ENCODE measurements at places on chromosomes 12 and 14.
A peak's percentile ranks its signal among the peaks of the same experiment; 100 is the strongest.

GRCh38 chr12:31470459-31470858 lies 120.5 kb downstream of the DENND5B start:
- DNase-seq = no peak

- no peak for DNase-seq
Measured at GRCh38 chr12:53193985-53194716, 12.9 kb downstream of the ITGB7 start.

GRCh38 chr12:83153177-83153576 lies 466.5 kb downstream of the TMTC2 start:
- no peak for DNase-seq

DNA sequence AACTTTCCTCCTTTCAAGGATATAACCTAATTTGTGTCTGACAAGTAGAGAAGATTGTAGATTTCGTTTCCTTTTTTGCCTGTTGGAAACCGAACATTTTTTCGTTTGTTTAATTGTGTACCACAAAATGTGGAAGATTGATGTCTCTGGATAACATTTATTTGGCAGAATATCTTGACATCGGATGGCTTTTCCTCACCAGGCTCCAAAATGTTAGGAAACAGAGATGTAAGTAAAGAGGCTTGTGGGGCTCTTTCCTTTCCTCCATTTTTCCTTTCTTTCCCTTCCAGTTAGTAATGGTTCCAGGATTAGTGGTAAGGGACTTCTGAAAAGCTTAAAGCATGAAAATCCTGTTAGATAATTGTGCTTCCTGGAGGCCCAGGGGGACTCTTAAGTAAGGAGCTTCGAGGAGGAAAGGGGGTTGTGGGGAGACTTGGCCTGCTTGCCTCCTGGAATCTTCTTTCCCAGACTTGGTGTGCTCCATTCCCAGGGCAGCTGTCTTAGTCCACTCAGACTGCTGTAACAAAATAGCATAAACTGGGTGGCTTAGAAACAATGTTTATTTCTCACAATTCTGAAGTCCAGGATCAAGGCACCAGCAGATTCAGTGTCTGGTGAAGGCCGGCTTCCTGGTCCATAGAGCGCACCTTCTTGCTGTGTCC lies 243.1 kb upstream of the PWP1 start:
- DNase-seq = no peak

GRCh38 chr14:77681196-77682157 lies 26.3 kb downstream of the ALKBH1 start:
- DNase-seq = no peak

- no peak for DNase-seq
Measured at GRCh38 chr14:28577711-28578131, 188.9 kb upstream of the FOXG1 start.

DNA sequence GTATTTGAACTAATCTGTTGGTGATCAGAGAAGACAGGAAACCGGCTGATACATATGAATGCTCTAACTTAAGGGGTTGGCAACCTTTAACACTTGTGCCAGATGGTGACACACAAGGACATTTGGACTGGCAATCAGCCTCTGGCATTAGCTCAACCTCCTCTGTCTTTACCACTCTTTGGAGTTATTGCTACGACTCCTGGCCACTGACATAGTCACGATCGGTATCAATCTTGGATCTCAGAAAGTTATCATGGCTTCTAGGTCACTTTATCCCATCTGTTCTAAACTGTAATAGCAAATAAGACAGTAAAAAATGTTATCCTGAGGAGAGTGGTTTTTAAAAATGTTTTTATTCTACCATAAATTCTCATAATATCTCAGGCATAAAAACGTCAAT lies 575.2 kb upstream of the MDGA2 start:
- DNase-seq = no peak

- DNase-seq = no peak
Measured at GRCh38 chr14:52607061-52607460, 54.4 kb downstream of the GPR137C start.

DNA sequence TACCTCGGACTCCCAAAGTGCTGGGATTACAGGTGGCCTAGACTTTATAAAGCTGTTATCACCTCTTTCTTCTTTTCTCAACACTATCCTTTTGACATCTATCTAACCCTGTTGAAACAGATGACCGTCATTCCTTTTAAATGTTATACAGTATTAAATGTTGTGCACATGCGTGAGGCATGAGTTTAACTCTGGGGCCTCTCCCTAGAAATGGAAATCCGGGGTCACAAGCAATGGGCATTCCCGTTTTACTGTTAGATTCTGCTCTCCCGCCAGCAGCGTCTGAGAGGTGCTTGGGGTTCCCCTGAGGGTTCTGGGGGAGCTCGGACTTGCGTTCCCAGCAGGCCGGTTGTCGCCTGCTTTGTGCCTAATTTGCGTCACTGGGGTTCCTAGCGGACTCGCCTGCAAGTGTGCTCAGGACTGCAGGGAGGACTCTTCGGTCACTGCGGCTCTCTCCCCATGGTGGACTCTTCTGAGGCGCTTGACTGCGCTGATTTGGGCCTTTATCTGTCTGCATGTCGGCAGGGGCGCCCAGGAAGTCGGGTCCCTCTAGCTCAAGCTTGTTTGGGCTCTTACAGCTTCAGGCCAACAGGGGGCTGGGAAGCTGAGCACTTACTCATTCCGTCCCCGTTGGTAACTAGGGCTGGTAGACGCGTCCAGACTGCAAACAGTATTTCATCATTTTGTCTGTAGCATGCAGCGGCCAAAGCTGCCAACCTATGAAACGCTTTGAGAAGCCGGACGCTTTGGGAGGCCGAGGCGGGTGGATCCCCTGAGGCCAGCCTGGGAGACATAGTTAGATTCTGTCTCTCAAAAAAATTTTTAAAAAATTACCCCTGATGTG lies 1.2 kb upstream of the RAN start:
- peak; percentile 13 for DNase-seq

DNA sequence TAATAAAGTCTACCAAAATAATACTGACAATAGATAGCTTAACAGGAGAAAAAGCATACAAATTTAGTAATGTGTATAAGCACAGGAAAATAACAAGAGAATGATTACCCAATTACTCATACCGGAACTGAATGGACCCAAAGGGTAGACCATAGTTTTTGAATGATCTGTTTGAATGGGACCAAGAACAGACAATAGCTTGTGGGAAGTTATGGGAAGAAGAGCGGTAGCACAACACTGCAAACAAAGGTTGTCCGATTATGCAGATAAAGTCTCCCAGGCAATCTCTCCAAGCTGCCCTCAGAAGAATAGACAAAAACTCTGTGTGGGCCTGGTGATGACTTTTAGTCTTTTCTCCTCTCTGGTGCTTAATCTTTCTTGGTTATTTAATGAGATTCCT lies 96.6 kb upstream of the NEDD1 start:
- DNase-seq = no peak

GRCh38 chr14:78075555-78076277 lies 94.5 kb upstream of the NRXN3 start:
- no peak for DNase-seq

- no peak for DNase-seq
Measured at GRCh38 chr14:101972126-101972866, 7.9 kb downstream of the DYNC1H1 start.

- DNase-seq = no peak
Measured at GRCh38 chr14:85300107-85300506, 229.8 kb upstream of the FLRT2 start.

DNA sequence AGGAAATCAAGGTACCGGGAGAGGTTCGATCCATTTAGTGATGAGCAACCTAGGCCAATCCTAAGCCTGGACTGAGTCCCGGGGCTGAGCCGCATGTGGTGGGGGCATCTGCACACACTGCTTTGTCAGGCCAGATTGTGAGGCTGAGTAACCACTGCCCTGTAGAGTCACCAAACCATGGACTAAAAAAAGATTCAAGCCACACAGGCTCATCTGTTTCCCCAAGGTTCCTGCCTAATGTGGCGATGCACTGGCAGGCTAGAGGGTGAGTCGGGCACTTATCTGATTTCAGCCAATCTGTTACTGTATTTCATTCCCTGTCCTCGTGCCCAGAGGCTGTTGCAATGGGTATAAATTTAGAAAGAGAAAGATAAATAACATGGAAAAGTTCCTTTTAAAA lies 140.8 kb downstream of the TTC7B start:
- no peak for DNase-seq

- DNase-seq = no peak
Measured at GRCh38 chr14:80585506-80585835, 356.1 kb downstream of the CEP128 start.

GRCh38 chr12:72692338-72692737 lies 420.2 kb downstream of the TRHDE start:
- DNase-seq = no peak

DNA sequence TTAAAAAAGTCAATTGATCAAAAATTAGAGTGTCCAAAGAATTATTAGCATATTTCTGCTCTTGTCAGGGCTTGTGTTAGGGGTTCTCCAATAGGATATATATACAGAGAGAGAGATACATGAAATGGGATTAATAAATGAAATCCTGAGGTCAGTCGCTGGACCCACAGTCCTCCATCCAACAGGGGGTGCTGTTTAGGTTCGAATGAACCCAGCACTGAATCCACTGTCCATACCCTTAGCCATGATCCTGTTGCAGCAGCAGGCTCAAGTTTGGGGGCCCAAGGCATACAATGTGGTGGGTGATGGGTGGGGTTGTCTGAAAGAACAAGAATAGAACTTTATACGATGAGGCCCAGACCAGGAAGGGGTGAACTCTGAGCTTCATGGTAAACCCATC lies 780 bp upstream of the MYO1H start:
- no peak for DNase-seq

GRCh38 chr14:76710056-76711010 lies 50.9 kb upstream of the VASH1 start:
- no peak for DNase-seq

DNA sequence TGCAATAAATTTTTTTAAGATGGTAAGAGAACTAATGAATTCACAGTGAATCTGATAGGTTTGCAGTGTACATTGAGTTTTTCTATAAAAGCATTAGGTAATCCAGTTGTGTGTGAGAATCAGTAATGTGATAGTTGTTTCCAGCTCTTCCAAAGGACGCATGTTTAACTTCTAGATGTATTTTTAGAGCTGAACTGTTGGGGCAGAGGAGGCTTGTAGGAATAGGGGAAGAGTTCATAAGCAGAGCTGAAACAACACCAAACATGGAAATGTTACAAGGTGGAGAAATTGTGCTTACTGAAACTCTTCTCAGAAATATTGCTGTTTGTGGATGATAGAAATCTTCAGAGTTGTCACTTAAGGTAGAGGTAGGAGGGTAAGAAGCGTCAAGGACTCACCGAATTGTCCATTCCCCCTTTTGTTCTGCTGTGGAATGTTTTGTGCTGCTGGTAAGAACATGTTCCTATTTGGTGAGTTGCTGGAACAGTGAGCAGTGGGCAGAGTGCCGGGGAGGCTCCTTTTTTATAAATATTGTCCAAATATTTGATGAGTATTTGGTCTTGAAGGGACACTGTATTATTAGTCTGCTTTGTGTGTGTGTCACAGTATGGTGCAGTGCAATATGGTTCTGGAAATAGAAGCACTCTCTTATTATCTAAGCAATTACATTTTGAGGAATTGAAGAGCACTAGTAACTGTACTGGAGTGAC lies 76.7 kb downstream of the ANO6 start:
- no peak for DNase-seq

DNA sequence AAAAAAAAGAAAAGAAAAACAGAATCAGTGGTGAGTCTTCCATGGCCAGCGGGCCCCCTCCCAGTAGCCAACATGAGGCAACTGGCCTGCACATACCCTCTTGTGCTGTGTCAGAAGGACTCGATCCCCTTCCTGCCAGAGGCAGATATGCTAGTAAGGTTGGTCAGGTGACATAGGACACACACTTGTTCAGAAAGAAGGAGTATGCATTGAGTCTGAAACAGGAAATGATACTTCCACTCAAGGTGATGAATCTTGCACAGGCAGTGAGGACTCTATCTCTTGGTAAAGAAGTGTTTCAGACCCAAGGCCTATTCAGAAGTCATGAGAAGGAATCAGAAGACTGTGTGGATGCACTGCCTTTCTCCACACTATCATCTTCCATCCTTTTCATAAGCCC lies 269.7 kb upstream of the FAR2 start:
- DNase-seq = no peak

GRCh38 chr12:100820314-100820713 lies 25.7 kb downstream of the ANO4 start:
- no peak for DNase-seq

DNA sequence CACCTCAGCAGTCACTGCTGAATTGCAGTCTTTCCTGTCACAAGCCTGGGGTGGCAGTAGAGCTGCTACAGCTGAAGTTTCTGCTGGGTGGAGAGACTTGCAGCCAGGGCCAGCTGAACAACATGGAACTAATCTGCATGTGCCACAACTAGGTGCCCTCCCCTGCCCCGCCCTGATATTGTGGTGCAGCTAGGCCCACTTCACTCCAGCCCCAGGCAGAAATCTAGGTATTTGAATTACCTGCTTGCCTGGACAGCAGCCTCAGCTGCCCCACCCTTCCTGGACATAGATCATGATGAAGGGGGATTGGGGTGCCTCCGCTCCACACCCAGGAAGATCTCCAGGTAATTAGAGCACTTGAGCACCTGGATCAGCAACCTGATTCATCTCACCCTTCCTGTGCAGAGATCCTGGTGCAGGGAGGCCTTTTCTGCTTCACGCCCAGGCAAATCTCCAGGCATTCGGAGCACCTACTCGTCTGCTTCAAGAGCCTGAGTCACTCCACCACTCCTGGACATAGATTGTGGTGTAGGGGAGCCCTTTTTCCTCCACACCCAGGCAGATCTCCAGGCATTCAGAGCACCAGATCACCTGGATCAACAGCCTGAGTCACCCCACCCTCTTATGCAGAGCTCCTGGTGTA lies 477.0 kb downstream of the SOX5 start:
- DNase-seq = no peak

- DNase-seq = no peak
Measured at GRCh38 chr12:52691841-52692150, 11.5 kb downstream of the KRT77 start.

DNA sequence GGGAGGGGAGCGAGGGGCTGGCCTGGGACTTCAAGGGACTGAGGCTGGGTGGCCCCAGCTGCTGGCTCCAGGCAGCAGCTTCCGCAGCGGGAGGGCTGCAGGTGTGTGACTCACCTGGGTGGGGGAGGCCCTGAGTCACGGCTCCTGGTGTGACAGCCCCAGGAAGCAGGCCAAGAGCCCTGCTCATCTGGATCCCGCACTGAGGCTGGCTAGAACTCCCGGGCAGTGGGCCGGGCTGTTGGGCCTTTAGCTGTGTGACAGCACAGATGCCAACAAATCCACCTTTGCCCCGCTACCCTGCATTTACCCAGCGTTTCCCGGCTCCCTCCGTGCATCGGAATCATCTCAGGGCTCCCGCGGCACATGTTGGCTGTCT lies 180.0 kb upstream of the PRMT8 start:
- DNase-seq = no peak

- DNase-seq = no peak
Measured at GRCh38 chr12:130925666-130926015, 28.1 kb upstream of the ADGRD1 start.

- DNase-seq = no peak
Measured at GRCh38 chr14:89164168-89165073, 252.6 kb downstream of the FOXN3 start.

- no peak for DNase-seq
Measured at GRCh38 chr12:129901254-129901653, 2.6 kb downstream of the TMEM132D start.

- DNase-seq = no peak
Measured at GRCh38 chr12:101826766-101827368, 3.9 kb downstream of the GNPTAB start.

GRCh38 chr12:49796606-49797448 lies 31.4 kb downstream of the NCKAP5L start:
- no peak for DNase-seq

- DNase-seq = no peak
Measured at GRCh38 chr12:95215949-95216348, 1.3 kb downstream of the FGD6 start.

GRCh38 chr12:80821513-80822000 lies 104.8 kb downstream of the MYF5 start:
- no peak for DNase-seq

GRCh38 chr12:65277994-65278575 lies 398 bp upstream of the MSRB3 start:
- DNase-seq = no peak
